ENCODE measurements at places on chromosomes 11 and 22.

GRCh38 chr11:10743354-10744000 is 7.6 kb upstream of the CTR9 start:
- no peak for DNase-seq

DNA sequence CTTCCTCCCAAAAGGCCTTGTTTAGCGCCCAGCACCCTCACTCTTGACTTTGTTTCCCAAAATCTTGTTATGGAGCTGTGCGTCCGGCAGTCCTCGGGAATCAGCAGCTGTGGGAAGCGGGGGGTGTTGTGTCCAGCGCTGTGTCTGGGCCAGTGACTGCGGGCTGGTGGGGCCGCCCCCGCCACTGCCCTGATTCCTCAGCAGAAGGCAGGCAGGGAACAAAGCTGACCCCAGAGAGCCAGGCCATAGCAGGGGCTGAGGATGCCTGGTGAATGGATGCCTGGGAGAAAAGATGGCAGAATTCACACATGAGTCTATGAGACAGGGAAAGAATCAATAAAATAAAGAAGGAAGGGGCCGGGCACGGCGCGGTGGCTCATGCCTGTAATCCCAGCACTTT is 2.5 kb downstream of the APOBEC3C start:
- DNase-seq = no peak

DNA sequence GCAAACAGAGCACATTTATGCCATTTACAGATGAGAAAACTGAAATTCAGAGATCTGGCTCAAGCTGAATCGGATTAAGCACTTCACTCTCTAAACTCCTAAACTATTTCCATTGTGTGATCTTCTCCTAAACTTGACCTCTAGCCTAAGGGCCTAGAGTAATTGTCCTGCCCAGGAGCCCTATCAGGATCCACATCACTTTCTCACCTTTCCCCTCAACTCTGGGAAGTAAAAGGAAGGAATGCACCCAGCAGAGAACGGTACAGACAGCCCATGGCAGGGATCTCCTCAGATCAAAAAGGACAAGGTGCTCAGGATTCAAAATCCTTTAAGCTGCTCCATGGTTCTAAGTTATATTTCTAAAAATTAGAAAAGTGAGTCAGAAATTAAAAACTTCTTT is 102.7 kb downstream of the ABTB2 start:
- DNase-seq = no peak

- no peak for DNase-seq
Measured at GRCh38 chr11:42407341-42407740, 904.5 kb upstream of the API5 start.

DNA sequence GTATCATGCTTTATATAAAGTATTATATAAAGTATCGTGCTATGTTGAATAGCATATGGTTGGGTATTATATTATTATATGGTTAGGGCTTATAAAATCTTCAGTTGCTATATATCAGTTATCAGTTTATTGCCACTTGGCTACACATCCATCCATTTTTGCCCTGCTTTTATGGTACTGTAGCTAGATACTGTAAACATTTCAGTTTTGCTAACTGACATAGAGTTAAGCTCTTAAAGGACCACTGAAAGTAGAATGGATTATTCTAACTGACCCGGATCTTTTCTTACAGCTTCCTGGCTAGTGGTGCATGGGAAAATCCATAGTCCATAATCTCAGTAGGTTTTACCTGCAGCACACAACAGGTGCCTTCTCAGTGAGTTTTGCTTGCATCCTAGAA is 405.3 kb upstream of the LUZP2 start:
- no peak for DNase-seq

DNA sequence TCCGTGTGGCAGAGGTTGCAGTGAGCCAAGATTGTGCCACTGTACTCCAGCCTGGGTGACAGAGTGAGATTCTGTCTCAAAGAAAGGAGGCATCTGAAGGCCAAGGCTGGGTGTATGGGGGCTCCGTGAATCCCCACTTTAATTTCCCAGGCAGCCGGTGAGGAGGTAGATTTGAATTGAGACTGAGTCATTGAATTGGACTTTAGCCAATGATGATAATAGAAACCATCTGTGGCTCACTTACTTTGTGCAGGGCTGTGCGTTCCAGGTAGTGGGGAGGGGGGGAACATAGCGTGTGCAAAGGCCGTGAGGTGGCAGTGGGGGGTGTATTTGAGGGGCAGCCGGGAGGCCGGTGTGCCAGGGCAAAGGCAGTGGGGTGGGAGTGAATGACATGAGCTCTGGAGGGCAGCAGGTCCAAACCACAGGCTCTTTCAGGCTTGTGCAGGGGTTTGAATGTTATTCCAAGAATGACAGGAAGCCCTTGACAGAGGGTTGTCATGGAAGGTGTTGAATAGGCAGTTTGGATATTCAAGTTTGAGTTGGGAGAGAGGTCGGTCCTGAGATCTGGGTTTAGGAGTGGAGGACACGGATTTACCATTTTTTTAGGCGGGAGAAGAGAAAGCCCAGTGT is 6.1 kb downstream of the ARHGAP8 start:
- peak; percentile 9 for DNase-seq

DNA sequence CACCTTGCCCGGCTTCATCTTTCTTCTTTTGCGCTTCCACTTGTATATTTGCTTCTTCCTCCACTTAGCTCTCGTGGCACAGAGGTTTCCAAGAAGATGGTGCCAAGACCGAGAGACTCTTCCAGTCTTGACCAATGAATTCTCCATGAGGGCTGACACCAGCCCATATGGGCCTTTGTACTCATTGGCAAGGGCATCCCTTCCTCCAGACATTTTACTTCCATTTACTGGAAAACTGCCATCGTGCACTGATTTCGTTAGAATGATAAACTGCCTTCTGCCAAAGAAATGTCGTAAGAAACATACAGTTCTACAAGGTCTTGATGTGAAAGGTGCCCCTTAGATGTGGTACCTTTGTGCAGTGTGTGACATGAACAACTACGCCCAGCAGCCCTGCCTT is 4.7 kb upstream of the MIEF1 start:
- DNase-seq = no peak

Data from NCI-H2081 treated with DMSO at 0.1 percent for 48 hours (cell line).